ENCODE measurements at places on chromosomes 2 and 18.

- no peak for DNase-seq
Measured at GRCh38 chr2:29108225-29108624, 7.0 kb upstream of the CLIP4 start.

DNA sequence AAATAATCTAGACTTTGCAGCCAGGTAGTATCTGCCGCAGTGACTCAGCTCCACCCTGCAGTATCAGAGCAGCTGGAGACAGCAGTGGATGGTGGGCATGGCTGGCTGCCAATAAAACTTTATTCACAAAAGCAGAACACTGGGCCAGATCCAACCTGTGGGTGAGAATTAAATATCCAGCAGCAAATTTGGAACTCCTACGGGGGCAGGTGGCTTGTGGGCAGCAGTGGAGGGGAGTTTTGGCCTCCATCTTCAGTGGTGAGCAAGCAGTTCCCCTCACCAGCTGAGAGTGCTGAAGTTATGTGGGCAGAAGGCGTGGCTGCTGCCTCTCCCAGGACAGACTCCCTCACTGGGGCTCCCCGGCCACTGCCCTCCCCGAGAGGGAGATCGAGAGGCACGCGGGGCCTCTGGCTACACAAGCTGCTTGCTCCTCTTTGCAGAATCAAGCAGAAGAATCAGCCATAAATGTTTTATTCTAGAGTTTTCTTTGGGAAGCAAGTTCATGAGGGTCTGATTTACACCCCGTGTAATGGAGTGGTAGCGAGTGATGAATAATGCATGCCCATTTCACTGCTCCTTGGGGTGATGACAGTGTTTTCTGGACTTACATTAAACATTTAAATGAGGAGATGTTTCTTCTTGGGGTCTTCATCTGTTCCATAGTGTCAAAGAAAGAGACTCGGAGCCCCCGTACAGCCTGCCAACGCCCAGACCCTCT, 204.3 kb downstream of the SEPTIN10 start:
- no peak for DNase-seq

DNA sequence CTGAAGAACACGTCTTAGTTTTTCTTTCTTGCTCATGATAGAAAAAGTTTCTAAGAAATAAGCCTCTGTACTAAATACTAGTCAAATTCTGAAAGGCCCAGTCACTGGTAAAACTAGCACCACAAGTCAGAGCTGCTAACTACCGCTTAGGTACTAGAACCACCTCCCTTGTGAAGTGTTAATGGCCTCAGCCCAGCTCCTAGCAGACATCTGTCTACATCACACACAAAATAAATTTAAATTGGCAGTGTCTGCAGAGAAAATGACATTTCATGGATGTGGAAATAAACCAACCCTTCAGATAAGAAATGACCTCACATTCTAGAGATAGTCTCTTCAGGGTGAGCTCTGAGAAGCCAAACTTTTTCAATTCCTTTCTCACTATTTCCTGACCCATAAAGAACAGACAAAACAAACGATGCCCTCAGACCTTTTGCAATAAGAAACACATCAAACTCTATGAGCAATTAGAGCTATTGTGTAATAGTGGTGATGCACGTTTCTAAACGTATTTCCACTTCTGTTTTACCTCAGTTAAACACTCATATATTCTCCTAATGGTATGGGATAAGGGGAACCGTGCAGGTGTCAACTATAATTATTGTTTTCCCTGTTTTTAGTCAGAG, 70.3 kb upstream of the DSG1 start:
- DNase-seq: no peak

GRCh38 chr2:47655563-47655880, 127.4 kb upstream of the MSH6 start:
- no peak for DNase-seq

GRCh38 chr2:42659609-42660008, 91.2 kb downstream of the MTA3 start:
- no peak for DNase-seq

GRCh38 chr18:63844254-63844653, 43.3 kb upstream of the SERPINB2 start:
- no peak for DNase-seq

GRCh38 chr2:230968921-230969658, 26.8 kb upstream of the SPATA3 start:
- no peak for DNase-seq

GRCh38 chr18:57311472-57311871, 40.9 kb upstream of the ST8SIA3 start:
- DNase-seq: no peak

DNA sequence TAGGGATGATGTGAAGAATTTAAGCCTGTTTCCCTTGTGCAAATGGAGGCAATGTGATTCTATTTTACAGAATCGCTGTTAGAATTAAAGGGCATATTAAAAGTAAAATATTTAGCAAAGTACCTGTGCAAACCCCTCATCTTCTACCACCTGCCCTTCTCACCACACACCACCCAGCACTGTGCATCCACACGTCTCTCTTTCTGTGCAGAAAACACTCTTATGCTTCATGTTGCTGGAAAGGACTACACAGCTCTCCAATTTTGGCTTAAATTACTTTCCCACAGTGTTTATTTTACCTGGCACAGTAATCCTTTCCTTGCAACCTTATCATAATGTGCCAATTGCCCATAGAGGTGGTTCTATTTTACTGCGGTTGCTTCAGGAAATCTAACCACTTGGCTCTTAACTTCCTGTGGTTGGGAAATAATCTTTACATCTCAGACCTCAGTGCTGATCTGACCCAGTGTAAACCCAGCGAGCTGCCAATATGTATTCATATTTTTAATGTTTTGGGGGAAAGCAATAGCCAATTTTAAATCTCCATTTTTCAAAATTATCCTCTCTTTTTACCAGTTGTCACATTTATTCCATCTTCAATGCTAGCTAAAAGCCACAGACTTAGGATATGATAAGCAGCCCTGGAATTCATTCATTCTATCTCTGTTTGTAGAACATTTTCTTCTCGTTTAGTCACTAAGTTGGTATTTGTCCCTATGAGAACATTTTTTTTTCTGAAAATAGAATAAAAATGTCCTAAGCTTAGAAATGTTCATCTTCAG, 250.9 kb downstream of the DSEL start:
- DNase-seq: no peak

GRCh38 chr2:75166491-75166890, 32.8 kb downstream of the TACR1 start:
- no peak for DNase-seq

- DNase-seq: peak; percentile 52
Measured at GRCh38 chr2:190791347-190791975, 89.2 kb upstream of the GLS start.

- DNase-seq: no peak
Measured at GRCh38 chr2:150417278-150417677, 70.2 kb downstream of the RND3 start.

GRCh38 chr2:203808046-203808750, 59.4 kb upstream of the CTLA4 start:
- DNase-seq: no peak

DNA sequence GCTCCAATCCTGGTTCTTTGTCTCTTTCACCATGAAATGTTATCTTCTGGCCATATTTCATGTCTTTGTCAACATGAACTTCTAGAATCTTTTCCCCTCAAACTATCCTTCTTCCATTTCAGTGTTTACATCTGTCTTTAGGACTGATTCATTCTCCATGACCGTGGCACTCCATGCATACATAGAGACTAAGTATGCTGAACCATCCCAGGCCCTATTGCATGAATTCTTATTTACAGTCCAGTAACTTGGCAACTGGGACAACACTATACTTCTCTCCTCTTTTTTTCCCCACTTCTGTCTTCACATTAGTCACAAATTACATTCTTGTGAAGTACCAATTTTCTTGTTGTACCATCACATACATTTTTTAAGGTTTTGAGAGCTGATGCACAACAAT, 109.8 kb upstream of the GALNT13 start:
- DNase-seq: no peak

GRCh38 chr2:196365145-196365544, 193.8 kb upstream of the STK17B start:
- DNase-seq: no peak

GRCh38 chr2:158741625-158742024, 53.5 kb upstream of the DAPL1 start:
- no peak for DNase-seq

DNA sequence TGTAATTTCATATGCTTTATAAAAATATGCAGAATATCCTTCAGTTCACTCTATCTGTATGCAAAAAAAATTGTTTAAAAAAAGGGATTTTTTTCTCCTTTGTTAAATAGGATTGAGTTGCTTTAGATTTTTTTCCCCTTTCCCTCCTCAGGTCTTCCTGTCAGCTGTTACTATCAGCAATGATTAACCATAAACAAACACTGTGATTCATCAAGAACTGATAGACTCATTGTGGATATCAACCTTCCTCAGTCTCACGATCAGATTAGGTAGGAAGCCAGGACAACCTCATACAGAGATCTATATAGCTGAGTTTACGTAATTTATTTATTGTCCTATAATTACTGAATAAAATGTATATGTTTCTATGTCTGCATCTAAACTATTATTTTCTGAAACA, 2136.2 kb upstream of the CELF4 start:
- DNase-seq: no peak

- no peak for DNase-seq
Measured at GRCh38 chr2:30326497-30326896, 95.2 kb downstream of the LBH start.
